Inflammatory macrophage (primary cell): ENCODE measurements at places on chromosomes 1 and 21.

DNA sequence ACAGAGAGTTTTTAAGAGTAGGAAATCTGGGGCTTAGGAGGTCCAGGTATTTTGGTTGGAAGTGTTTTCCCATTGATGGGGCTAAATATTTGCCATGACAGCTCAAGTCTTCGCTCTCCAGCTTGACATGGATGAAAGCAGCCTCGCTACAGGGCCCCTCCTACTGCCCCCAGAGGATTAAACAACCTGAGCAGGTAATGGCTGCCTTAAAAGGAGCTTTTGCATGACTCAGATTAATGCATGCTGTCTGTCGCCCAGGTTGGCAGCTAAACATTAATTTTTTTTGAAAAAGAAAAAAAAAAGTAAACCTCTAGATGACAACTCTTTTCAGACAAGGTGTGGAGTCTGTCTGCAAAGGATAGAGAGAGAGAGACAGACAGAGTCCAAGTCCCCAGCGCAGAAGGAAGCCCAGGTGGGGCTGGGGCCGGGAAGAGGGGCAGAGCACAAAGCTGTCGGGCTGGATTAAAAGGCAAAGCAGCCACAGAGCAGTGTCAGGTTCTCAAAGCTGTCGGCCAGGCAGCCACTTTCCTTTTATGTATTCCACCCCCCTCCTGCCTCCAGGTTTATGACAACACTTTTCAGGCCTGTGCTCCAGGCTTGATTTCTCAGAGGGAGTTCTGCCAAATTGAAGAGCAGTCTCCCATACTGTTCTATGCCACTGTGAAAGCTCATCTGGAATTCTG lies 127.9 kb downstream of the CLIC6 start:
- no peak for DNase-seq

GRCh38 chr1:60891765-60892164 lies 190.6 kb upstream of the NFIA start:
- DNase-seq = peak; percentile 38

- peak; percentile 7 for DNase-seq
Measured at GRCh38 chr1:119141020-119141424, 569 bp upstream of the WARS2 start.

DNA sequence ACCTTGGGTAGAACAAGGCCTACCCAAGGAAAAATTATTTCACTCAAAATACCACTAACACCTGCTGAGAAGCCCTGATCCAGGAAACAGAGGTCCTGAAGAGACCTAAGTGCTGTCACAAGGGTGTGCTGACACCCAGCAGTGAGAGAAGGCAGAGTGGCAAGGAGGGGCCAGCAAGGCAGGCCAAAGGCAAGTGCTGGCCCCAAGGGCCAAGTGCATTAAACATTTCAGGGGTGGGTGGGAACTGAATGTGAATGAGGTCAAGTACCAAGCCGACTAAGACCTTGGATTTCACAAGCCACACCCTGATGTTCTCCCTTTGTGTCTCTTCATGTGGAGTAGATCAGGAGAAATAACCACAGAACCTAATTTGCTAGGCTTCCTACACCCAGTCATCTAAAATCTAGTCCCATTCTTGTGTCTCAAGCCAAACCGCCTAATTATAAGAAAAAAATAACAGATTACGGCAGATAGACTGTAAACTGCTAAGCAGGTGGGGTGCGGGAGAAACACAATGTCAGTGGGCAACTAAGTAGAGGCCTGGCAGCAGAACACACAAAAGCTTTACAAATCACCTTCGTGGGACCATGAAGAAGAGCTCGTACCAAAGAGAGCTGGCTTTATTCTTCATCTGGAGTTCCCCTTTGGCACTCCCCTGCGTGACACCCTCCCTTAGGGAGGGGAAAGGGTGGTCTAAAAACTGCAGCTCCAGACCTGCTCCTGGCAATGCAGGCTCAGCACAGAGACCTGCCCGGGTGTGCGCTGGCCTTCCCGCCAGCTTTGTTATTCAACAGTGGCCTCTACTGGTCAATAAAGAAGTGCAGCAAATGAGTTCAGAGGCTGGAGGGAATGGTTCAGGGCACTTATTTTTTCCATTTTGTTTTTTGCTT lies 8.7 kb downstream of the UBE2G2 start:
- peak; percentile 49 for DNase-seq

- peak; percentile 71 for DNase-seq
Measured at GRCh38 chr1:229155472-229155871, 115.4 kb upstream of the RAB4A start.

GRCh38 chr1:46148318-46148717 lies 15.9 kb upstream of the PIK3R3 start:
- no peak for DNase-seq

DNA sequence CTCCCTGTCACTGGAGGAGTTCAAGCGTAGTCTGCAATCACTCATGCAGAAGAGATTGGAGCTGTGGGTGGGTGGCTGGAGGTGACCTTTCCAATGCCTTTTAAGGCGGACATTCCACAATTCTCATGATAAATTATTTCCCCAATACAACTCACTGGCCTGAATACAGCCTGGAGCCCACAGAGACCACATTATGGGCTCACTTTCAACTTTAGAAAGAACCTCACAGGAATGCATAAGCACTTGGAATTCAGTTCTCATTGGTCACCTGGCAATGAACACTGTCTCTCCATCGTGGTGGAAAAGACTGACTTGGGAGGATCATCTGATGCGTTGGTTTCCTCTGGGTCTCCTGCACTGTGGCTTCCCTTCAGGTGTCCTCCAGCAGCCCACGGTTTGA lies 151.8 kb upstream of the KCND3 start:
- DNase-seq = no peak

DNA sequence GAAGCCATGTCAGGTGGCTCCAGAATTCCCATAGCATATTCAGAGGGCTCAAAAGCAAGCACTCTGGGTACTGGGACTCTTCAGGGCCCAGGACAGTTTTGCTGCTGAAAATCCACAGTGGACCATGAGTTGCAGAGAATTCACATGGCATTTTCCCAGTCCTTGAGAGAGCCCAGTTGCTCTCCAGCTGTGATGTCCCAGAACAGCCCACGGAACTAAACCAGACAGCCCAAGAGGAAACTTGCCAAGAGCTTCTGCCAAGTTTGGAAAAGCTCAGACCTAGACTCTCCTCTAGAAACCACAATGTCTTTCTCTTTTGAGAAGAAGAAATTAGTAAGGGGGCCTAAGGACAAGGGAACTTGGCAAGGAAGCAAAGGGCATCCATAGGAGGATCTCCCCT lies 69.4 kb downstream of the RGS2 start:
- DNase-seq = no peak

DNA sequence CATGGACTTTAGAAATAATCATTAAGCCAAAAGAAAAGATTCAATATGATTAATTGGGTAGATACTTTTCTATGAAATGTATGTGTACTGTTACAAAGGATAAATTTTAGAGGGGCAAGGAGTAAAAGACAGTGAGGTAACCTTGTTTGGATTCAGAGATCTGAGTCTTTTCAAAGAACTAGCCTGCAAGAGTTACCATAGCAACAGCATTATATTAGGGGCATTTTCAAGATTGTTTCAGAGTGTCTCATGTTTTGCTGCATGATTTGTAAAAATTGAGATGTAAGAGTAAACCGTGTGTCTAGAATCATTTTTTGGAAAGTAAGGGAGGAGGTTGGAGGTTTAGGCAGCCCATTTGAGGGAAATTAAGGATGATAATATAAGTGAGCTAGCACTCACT lies 70.6 kb upstream of the KIAA1614 start:
- no peak for DNase-seq

- DNase-seq = no peak
Measured at GRCh38 chr1:165492845-165493373, 48.0 kb upstream of the RXRG start.

DNA sequence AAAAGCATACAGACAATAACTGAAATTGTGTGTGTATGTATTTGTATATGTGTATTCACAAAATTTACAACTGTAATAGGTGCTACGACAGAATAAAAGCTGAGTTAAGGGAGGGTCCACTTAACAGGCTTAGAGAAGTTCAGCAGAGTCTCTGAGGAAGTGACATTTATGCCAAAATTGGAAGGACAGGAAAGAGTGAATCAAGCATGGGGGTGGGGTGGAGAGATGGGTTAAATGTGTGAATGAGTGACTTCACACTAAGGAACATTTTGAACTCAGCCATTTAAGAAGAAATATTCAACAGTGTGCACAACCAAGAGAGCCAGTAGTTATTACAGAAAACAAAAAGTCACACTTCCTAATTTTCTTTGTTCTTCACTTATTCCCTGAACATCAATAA lies 53.8 kb upstream of the RGS1 start:
- DNase-seq = peak; percentile 40

DNA sequence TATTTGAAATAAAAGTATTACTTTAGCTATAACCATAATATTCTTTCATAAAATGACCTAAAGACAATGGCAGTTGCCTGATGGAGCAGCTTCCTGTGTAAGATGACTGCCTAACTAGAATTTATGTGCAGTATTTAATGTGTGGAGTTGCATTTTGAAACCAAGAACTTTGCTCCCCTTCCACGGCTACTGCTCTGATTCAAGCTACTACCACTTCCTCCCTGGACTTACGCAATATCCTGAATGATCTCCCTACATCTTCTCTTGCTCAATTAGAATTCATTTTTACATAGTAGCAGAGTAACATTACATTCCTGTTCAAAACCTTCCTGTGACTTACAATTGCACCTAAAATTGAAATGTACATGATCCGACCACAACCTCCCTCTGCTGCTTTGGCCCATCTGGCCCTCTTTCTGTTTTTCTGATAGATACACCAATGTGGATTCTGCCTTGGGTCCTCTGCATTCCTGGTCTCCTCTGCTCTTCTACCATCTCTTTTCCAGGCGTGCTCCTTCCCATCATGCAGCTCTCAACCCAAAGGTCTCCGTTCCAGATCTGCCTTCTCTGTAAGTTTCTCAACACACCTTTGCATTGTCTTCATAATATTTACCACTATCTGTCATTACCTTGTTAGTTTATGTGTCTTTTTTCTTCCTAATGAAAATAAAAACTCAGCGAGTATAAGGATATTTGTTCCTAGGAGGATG lies 47.4 kb upstream of the USP25 start:
- DNase-seq = peak; percentile 94

GRCh38 chr1:43443197-43443946 lies 10.4 kb downstream of the HYI start:
- DNase-seq = no peak

- DNase-seq = no peak
Measured at GRCh38 chr1:182035097-182035770, 26.3 kb downstream of the ZNF648 start.

DNA sequence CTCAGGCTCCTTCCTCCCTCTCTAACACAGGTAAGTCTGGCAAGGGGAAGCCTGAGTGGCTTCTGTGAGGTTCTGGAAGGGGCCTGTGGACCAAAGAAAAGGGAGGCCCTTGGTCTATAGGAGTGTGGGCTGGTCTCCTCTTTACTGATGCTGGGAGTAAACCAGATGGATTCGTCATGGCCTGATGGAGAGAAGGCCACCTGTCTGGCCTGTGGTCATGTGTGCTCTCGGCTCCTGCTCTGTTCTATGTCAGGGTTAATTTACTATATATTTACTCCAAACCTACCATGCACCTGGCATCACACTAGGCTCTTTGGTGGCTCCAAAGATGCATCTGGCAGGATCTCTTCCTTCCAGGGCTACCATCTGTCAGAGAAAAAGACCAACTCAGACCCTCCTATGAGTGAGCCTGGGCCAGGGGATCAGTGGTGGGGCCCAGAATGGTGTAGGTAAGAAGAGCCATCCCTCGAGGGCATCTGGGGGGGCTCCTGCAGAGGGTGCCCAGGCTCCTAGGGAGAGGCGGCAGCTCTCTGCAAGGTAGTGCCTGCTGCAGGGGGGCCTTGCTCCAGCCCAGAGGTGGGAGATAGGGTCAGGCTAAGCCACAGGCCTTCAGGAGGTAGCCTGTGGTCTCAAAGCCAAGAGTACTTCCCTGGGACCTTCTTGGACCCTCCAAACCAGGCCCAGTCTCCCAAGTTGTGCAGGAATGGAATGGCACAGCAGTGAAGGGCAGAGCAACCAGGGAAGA lies 68.2 kb upstream of the SELENON start:
- DNase-seq = no peak

- DNase-seq = no peak
Measured at GRCh38 chr1:113036639-113037321, 36.2 kb upstream of the LRIG2 start.

DNA sequence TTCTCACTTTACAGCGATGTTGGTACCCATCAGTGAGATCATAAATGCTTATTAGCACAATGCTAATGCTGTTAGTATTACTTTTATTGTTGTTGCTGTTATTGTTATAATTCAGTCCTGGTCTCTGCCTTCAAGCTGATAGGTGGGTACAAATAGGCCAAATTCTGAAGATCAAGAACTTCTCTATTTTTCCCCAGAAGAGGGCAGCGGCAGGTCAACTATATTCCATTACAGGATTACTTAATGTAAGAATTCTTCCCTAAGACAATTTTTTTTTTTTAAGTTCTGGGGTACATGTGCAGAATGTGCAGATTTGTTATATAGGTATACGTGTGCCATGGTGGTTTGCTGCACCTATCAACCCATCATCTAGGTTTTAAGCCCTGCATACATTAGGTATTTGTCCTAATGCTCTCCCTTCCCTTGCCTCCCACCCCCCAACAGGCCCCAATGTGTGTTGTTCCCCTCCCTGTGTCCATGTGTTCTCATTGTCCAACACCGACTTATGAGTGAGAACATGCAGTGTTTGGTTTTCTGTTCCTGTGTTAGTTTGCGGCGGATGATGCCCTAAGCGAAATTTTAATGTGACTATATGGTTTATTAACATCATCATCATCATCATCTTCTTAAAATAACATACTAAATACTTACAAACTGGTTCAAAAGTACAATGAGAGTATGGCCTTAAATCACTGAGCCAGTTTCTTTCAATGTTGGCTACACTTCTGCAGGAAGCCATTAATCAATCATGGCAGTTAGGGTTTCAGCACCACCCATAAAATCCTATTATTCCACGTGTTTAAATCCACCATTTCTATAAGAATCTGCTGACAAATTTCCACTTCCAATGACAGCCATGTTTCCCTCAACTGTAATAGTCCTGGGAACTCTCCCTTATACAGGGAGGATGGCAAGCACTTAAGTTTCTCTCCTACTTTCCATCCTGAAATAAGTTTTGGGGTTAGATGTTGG lies 19.2 kb downstream of the SLC19A2 start:
- DNase-seq = peak; percentile 37

DNA sequence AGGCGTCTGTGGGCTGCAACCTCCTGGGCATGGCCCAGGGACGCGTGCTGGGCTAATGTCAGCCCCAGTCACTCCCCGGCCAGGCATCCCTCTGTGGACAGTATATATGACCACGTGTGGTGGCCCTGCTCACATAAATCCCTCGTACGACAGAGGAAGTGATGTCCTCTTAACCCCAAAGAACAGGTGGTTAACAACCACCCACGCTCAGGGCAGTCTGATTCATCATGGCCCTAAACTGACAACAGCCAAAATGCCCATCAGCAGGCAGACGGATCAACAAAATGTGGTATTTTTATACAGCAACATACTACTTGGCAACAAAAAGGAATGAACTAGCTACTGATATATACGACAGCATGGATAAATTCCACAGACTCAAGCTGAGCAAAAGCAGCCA lies 51.0 kb downstream of the ECE1 start:
- no peak for DNase-seq

GRCh38 chr1:170538687-170539086 lies 6.7 kb downstream of the GORAB start:
- no peak for DNase-seq

GRCh38 chr1:97078872-97079271 lies 357.3 kb downstream of the PTBP2 start:
- no peak for DNase-seq
